ENCODE measurements at places on chromosomes 2 and 18.

DNA sequence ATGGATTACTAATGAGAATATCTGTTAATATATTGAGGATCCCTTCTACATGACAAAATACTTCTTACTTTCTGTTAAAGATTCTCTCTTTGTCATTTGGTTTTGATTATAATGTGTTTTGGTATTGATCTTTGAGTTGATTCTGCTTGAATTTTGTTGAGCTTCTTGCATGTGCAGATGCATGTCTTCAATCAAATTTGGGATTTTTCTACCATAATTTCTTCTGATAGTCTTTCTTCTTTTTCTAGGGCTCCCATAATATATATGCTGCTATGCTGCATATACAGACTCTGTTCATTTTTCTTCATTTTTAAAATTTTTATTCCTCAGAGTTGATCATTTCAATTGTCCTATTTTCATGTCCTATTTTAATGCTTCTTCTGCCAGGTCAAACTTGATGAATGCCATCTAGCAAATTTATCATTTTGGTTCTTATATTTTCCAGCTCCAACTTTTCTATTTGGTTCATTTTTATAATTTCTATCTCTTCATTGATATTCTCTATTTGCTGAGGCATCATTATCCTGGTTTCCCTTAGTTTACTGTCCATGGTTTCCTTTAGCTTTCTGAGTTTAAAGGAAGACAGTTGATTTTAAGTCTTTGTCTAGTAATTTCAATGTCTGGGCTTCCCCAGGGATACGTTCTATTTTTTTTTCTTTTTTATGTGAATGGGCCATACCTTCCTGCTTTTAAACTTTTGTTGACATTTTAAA, 244.7 kb downstream of the WDPCP start:
- DNase-seq: no peak

- DNase-seq: no peak
These were observed 14.3 kb upstream of the MAP3K2 start for GRCh38 chr2:127401757-127402695.

- no peak for DNase-seq
These were observed 213.3 kb upstream of the PARD3B start for GRCh38 chr2:204331988-204332387.

- no peak for DNase-seq
These were observed 735.5 kb downstream of the CBLN2 start for GRCh38 chr18:71808616-71809015.

GRCh38 chr2:85009019-85009618, 38.2 kb downstream of the KCMF1 start:
- DNase-seq: no peak

GRCh38 chr2:233434666-233435330, 80.5 kb downstream of the DGKD start:
- peak; percentile 62 for DNase-seq

DNA sequence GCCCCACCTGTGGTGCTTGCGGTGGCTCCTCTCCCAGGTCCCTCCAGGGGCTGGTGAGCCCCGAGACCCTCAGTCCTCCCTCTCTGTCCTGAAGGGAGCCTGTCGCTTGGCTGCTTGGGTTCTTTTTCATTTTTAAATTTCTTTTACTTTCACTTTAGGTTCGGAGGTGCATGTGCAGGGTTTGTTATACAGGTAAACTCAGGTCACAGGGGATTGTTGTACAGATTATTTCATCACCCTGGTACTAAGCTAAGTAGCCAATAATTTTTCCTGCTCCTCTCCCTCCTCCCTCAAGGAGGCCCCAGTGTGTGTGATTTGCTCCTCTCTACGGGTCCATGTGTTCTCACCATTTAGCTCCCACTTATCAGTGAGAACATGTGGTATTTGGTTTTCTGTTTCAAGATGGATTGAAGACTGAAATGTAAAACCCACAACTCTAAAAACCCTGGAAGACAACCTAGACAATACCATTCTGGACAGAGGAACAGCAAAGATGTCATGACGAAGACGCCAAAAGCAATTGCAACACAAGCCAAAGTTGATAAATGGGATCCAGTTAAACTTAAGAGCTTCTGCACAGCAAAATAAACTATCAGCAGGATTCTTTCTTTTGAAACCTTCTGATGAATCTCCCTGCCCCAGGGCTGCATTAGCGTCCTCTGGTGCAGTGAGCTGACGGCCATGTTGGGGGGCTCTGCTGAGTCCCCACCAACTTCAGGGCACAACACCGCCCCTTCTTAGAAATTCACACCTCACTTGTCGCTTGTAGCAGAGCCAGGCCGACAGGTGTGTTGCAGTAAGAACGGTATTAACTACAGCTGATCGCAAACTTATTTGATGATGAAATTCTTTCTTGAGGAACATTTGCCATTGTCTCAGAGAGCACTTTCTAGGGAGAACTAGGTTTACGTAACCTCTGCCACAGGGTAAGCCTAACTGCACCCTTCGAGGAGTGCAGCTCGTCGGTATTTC, 135.3 kb downstream of the ZNF236 start:
- DNase-seq: no peak

DNA sequence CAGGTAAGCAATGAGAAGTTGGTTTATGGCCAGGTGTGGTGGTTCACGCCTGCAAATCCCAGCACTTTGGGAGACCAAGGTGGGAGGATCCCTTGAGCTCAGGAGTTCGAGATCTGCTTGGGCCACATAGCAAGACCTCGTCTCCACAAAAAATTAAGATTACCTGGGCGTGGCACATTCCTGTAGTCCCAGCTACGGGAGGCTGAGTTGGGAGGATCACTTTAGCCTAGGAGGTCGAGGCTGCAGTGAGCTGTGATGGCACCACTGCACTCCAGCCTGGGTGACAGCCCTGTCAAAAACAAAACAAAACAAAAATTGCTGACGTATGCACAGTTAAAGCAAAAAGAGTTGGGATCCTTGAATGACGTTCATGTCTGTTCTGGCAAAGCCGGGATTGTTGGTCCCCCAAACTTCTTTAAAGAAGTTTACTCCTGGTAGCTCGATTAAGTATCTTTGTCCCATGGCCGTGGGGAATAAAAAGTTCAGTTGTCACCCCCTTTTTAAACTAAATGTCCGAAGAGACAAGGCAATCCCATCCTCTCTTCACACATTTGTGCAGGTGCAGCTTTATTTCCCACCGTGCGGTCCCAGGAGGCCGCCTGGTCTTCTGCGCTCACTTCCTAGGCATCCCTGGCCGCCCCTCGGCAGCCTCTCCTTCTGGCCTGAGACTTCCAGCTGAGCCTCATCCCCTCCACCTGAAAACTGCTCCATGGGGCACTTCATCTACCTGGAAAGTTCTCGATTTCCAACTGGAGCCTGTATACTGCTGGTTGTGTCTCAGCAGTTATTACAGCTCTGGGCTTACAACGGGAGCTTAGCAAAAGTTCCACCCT, 762 bp upstream of the SPOPL start:
- no peak for DNase-seq

DNA sequence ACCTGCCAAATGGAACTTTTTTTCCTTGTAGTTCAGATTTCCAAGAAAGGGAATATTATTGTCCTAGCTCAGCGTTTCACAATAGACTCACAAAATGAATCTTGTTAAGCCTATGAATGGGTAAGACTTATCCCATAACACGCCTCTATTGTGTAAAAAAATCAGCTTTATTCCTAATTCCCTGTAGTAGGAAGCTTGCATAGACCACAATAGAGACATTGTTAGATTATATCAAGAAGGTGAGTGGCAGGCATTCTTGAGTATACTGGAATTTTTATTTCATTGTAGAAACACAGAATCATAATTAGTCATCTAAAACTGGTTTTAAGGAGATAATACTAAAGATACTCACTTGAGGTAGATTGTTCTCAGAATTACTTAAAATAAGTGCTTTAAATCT, 46.5 kb upstream of the SLC30A6 start:
- DNase-seq: no peak

- no peak for DNase-seq
These were observed 51.2 kb downstream of the SPIRE1 start for GRCh38 chr18:12606592-12607315.

GRCh38 chr2:42783511-42783910, 8.9 kb downstream of the HAAO start:
- DNase-seq: no peak

DNA sequence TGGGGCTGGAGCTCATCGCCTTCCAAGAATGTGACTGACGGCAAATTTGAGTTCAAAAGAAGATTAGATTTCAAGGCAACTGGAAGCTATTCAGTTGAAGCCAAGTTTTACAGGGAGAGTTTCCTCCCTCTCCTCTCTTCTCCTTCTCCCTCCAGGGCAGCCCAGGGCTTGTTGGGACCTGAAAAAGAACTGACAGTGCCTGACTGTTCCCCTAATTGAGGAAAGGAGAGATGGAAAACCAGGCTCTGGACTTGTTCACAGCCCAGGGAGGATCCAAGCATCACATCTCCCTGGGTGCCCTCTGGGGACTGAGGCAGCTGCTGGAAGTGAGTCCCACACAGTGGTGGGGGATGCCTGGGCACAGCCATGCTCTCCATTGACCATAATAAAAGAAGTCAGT, 88.1 kb downstream of the THNSL2 start:
- DNase-seq: no peak

DNA sequence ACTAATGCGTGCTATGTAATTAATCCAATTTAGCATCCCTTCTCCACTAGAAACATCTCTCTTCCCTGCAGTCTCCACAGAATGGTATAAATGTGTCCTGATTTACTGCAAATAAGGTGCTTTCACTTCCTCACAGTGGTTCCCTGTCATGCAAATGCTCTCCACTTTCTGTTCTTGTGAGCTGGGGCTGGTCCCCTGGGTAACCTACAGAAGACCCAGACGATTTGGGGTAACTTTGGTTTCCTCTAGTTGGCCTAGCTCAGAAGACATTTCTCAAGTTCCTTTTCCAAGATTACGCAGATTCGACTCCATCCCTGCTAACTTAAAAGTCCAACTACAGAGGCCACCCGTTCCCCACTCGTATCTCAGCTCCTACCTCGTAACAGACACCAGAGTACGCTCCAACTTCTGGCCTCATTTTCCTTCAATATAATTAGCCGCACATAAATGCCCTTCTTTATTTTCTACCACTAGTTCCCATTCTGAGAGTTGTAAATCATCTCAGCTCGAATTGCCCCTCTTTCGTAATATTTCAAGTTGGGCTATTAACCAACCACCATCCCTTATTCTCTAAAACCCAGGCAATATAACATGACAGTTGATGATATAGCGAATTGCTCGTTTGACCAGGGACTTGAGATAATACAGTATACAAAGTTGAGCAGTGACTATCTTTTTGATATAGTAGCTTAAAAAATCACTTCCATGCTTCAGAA, 28.8 kb upstream of the NEDD4L start:
- no peak for DNase-seq

DNA sequence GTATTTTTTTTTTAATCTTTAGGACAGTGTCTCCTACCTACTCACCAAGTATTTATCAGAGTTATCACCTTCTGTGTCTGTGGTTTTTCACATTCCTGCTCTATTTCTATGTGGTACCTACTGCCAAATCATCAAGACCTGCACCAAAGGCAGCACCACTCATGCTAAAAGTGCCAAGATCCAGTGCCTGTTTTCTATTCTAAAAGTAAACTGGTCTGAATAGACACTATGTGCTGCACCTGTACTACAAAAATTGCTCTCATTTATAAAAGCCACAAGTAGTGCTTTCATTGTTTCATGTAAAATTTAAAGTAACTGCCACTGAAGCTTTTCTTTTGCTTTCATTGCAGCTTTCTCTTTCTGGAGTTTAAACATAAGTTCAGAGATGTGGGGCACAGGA, 103.9 kb upstream of the GULP1 start:
- DNase-seq: no peak

DNA sequence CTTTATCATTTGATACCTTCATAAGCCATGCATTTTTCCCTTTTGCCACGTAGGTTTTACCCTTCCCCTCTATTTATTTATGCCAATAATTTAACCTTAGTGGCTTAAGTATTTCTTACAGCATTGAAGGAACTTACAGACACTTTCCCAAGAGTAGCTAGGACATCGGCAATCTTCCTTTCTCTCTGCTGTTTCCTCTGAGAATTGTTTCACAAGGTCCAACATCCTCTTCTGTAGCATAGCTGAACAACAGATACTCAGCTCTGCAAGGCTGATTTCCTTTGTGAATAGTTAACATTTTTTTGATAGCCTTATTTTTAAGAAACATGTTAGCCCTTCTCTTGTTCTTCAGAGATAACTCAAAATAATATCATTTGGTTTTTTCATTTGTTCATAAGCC, 1.1 kb upstream of the GCA start:
- no peak for DNase-seq

DNA sequence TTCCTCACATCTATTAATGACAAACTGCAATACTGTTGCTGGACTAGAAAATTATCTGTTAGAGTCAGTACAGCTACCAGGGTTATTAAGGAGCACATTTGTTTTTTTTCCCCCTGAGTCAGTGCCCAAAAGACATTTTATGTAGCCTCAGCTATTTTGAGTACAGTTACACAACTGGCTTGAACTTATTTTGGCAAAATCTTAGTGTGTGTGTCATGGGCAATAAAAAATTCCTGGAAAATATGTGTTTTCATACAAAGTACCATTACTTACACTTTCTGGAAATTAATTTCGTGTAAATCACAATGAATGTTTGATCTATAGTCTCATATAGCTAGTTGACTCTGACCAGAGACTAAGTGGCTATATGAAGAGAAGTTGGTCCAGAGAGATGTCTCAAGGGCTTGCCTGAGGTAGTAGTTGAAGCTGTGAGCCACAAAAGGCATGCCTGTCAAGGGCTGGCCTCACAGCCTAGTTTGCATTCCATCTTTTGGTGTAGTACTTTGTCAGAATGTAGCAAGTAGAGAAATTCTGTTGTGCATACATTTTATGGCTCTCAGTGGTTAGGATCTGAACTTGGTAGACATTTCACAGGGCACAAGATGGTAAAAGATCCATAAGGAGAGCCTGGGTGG, 283.4 kb downstream of the MTX2 start:
- DNase-seq: no peak

- DNase-seq: no peak
These were observed 33.7 kb upstream of the LBH start for GRCh38 chr2:30197570-30198192.

GRCh38 chr2:27911458-27912210, 21.1 kb downstream of the BABAM2 start:
- DNase-seq: no peak

GRCh38 chr2:232345251-232345650, 33.3 kb upstream of the ALPP start:
- no peak for DNase-seq

GRCh38 chr2:104774631-104775030, 79.3 kb upstream of the POU3F3 start:
- DNase-seq: no peak

- no peak for DNase-seq
These were observed 652.5 kb downstream of the KCNJ3 start for GRCh38 chr2:155350783-155351580.

DNA sequence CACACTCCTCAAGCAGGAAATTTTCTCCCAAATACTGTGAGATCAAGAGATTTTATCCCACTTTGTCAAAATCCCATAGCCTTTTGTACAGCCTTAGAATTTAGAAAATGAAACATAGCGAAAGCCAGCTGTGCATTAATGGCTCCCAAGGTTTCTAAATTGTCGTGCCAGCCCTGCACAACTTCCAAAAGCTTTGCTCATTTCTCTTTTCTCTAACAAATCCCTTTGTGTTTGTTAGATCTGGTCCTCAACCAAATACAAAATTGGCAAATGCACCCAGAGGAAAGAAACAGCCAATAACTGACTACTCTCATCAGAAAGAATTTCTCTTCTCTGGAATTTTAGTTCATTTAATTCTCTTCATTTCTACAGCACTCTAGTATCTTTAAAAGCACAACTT, 361.1 kb downstream of the INSIG2 start:
- DNase-seq: no peak

All from coronary artery (tissue), 2 donors.